SJSA1 (cell line): ENCODE measurements at places on chromosomes 5 and 9. TPM values are rescaled to one million over a fixed set of nuclear protein-coding genes. Genes with fewer than 3 reads are reported as not detected.

The HAVCR2 gene
- total RNA-seq, result 0.05 TPM in 1 of 2 replicates, not detected in the other

The OR13C4 gene
- not detected in 2 replicates for total RNA-seq

The INSL6 gene
- not detected in 2 replicates for total RNA-seq

The CAPSL gene
- 0.47 TPM in 1 of 2 replicates, not detected in the other for total RNA-seq

The TRIM36 gene
- total RNA-seq, result 0.22 and 1.3 TPM in 2 replicates

The PCDHB11 gene
- total RNA-seq, result 0.34 TPM in 1 of 2 replicates, not detected in the other

The TAS2R1 gene
- not detected in 2 replicates for total RNA-seq

The EPB41L4B gene
- total RNA-seq, result 1.8 and 4.1 TPM in 2 replicates

GRCh38 chr9:3525096-3525835 lies 535 bp downstream of the RFX3 start:
- peak; percentile 1 for DNase-seq

GRCh38 chr9:108113596-108113995 lies 624.0 kb upstream of the KLF4 start:
- no peak for DNase-seq

DNA sequence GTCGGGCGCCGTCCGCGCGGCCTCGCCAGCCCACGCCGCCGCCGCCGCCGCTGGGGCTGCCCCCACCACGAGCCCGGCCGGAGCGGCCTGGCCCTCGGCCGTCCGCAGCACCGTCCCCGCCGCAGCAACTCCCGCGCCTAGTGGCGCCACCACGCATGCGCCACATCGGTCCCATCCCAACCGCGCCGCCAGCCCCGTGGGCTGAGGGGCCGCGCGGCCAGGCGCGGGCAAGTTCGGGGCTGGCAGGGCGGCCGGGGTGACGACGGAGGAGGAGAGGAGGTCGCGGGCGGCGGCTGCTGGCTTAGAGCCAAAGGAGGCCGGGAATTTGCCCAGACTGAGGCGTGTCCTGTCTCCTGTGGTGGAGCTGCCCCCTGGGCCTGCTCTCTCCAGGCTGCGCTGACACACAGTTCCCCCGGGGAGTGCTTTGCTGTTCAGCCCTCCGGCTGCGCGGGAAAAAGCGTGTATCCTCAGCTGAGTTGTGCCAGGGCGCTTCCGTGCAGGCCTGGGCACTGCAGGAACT lies at the start of gene TUSC1:
Gene TUSC1, minus strand, starts transcription at position 298 of the 520 bp plus-strand sequence. Its CDS starts 132 bp downstream, at position 166.
- DNase-seq, result peak; percentile 0

DNA sequence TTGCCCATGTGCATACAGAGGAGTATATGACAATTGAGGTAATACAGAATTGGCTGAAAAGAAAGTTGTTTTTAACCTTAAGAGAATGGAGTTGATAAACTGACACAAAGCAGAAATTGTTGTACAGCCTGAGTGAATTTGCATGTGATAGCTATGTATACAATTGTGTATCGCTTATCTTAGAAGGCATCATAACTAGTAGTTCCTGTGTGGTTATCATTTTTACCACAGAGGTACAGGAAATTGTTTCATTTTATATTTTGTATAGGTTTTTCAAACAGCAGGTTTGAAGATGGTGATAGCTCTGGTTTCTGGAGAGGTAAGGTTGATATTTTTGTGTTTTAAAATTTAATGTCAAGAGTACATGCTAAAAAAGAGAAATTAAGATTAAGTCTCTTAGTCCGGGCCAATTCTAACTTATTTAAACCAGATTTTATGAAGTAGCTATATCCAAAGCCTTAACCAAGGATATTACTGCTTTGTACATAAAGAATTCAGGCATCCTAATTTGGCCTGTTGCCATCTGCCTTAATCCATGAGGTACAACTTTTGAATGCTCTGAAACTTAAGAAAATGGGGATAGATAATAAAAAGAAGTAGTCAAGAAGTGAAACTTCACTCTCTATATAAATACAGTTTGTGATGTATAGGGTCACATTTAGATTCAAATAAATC lies 26.0 kb downstream of the DDX4 start:
- DNase-seq, result no peak

DNA sequence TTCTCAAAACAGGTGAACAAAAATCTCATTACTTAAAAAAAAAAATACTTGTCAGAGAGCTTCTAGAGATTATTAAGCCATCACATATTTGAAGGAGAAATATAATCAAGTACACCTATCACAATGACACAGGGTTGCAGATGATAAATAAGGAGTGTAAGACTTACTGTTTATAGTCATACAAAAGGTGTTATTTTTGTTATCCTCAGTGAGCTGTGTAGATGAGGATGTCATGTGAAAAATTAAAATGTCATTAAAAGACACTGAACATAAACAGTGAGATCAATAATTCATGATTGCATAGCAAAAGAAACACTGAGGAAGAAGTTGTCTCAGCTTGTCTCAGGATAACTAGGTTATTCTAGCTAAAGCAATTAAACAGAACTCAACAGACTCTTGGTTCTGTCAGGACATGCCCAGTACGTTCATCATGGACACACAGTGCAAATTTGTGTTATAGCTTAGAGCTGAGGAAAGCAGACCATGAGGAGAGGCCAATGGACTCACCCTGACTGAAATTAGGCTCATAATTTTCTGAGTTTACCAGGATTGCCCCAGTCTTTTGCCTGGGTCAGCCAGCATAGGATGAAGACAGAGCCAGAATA lies 1162.6 kb upstream of the C9orf72 start:
- no peak for DNase-seq

DNA sequence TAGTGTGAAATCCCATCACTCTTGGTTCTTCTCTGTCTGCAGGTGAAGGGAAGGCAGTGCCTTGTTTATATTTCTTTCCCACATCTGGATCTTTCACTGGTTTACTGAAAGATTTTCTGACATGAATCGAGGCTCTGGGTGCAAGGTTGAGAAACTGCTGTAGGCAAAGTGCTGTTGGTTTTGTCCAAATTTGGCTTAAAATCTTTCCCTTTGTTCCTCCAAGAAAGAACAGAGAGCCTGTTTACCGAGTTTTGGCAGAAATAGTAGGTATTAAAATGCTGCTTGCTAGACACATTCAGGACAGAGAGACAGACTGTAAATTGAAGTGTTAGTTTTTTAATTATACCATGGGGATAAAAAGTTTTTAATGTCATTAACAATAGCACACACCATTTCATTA lies 21.5 kb downstream of the SKP2 start:
- no peak for DNase-seq

- DNase-seq, result no peak
Observed at GRCh38 chr5:56356121-56356835, 123.1 kb upstream of the ANKRD55 start.

DNA sequence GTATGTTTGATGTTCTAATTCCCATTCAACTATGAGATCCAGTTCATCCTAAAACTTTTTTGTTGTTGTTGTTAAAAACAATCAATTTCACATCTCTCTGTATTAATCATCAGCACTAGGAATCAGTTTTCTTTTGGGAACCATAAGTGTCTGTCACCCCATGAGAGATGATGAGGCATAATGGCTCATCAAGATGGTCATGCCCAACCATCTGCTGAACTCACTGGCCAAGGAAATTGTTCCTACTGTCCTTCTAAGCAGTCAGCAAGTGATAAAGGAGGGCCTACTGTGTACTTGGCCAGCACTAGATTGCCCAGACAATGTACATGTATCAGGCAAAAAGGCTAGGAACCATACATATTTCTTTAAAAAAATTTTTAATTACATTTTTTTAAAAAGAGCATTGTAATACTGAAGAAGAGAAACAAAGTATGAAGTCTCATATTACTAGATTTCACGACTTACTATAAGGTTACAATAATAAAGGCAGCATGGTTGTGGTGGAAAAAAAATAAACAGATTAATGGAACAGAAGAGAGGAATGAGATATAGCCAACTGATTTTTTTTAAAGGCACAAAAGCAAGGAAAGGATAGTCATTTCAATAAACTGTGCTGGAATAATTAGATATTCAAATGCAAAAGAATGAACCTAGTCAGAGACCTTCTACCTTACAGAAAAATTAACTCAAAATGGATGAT lies 458.3 kb downstream of the SPOCK1 start:
- no peak for DNase-seq

- DNase-seq, result no peak
Observed at GRCh38 chr5:177507596-177508220, 1.9 kb downstream of the DOK3 start.

DNA sequence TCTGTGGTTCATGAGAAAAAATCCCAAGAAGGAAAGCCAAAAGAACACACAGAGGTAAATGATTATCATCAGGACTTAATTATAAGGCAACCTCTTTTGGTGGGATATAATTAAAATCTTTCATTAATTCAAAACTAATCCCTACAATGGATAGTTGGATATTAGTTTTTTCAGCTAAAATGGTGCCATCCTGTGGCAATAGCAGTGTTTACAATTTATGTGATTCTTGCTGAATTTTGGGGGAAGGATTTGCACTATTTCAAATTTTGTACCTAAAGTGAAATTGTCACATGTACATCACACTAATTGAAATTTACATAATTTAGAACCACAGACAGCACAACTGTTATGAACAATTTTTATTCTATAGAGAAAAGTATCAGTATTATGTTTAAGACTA lies 67.0 kb downstream of the CAST start:
- DNase-seq, result no peak

DNA sequence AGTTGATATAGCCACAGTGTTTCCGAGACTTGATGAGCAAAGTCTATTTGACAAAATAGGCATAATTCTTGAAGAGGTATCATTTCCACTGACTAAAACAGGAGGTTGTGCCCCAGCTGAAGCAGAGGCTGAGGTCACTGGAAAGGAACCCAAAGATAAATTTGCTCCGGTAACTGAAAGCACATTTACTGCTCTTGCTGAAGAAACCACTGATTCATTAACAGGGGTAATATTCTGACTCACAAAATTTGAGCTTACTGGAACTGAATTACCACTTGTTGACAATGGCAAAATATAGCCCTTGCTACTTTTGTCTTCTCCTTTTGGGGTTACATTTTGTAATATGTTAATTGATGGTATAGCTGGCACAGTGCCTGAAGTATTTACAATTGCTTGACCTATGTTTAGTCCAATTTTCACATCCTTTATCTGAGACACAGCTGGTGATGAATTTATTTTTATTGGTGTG lies 30.2 kb downstream of the MLANA start:
- no peak for DNase-seq

DNA sequence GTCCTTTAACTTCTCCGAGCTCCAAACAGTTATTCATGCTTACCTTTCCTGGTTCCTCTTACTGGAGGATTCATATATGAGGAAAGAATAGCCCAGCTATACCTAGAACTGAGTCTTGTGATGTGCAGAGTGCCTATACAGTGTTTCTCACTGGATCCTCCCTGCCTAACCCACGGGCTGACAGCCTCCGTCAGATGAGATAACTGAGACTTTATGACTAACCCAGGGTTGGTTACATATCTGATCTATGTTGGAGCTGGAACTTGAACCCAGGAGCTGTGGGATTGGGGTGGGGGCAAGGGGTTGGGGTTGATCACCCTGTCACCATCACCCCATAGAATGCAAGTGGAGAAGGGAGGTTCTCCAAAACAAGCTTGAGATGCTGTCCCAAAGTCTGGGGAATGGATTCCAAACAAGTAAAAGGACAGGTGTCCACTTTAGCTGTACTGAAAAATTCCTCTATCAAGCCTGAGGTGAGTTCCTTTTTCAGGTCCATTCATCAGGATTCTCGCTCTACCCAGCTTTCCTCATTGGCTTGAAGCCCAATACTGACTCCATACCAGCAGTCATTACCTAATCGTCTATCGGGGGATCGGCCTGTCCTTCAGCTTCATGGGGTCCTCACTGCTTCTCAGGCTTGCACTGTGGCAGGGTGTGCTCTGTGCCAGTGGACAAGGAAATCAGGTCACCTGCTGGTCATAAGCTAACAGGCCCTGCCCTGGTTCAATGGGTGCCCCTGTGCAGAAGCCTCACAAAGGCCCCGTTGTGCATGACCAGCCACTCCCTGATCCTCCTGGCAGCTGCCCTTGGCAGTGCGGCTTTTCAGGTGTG lies 100.6 kb downstream of the ARHGAP26 start:
- no peak for DNase-seq

DNA sequence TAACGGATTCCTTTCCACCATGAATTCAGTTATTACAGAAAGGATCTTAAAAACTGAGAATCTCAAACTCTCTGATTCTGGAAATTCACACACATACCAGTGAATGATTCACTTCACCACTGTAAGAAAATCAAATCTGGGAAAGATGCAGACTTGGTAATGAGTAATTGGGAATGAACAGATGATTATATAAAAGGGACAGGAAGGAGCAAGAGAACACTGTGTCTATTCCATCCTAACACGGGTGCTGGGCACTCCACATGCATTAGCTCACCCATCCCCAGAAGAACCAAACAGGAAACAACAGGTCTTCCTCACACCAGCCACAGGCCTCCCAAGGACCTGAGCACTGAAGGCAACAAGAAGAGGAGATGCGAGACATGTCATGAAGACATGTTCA lies 74.8 kb upstream of the ZNF622 start:
- DNase-seq, result peak; percentile 70

GRCh38 chr5:36531401-36531800 lies 75.0 kb upstream of the SLC1A3 start:
- DNase-seq, result no peak

DNA sequence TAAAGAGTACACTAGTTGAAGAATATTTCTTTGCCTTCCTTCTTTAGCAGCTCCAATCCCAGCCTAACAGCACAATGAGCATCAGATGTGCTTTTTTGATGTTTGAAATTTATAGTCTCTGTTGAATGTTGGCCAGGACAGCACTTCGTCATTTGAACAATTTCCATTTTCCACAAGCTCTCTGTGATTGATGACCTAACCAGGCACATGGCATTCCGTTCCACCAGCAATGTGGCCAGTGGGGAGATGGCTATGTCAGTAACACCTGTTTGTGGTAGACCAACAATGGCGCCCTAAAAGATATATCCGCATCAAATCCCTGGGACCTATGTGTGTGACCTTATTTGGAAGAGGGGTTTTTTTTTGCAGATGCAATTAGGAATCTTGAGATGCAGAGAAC lies 66.8 kb downstream of the PALM2AKAP2 start:
- DNase-seq, result no peak

- DNase-seq, result no peak
Observed at GRCh38 chr9:91177661-91178280, 183.9 kb downstream of the AUH start.

DNA sequence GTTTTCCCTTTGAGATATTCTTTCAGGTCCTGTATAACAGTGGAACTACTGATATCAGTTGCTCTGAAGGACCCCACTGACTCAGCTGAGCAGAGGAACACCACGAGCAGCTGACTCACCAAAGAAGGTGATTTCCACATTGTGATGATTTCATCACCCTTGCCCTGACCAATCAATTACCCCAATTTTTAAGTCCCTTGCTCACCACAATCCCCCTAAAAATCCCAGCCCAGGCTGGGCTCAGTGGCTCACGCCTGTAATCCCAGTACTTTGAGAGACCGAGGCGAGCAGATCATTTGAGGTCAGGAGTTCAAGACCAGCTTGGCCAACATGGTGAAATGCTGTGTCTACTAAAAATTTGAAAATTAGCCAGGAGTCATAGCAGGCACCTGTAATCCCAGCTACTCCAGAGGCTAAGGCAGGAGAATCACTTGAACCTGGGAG lies 125.3 kb upstream of the ABCA1 start:
- no peak for DNase-seq

DNA sequence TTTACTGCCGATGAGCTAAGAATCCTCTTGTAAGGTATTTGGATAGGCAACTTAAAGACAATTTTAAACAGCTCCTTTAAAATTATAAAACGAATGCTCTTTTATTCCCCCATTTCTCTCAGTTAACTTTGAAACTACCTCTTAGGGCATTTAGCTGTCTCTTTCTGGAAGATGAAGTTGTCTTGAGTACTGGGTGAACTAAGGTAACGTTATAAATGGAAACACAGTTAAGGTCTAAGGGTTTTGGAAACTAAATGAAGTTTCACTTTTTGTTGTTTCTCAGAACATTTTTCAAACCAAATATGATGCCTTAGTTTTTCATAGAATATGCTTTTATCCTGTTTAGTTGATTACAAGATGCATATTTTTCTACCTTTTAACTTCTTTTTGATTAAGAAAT lies 6.8 kb downstream of the UBE2R2 start:
- no peak for DNase-seq
